ENCODE measurements at places on chromosomes 2 and 18.

DNA sequence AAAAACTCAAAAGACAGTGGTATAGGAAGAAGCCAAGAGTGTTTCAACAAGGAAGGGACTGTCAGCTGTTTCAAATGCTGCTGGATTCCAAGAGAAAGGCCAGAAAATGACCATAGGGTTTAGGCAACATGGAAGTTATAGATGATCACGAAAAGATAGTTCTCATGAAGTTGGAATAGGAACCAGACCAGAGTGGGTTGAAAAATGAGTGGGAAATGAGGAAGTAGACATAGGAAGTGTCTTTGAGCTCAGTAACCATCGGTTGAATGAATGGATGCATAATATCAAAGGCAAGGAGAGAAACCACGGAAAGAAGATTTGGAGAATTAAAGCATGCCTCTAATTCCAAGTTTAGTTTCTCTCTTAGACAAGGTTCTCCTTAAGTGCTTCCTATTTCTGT is 1.3 kb downstream of the NCAPH start:
- DNase-seq: no peak

DNA sequence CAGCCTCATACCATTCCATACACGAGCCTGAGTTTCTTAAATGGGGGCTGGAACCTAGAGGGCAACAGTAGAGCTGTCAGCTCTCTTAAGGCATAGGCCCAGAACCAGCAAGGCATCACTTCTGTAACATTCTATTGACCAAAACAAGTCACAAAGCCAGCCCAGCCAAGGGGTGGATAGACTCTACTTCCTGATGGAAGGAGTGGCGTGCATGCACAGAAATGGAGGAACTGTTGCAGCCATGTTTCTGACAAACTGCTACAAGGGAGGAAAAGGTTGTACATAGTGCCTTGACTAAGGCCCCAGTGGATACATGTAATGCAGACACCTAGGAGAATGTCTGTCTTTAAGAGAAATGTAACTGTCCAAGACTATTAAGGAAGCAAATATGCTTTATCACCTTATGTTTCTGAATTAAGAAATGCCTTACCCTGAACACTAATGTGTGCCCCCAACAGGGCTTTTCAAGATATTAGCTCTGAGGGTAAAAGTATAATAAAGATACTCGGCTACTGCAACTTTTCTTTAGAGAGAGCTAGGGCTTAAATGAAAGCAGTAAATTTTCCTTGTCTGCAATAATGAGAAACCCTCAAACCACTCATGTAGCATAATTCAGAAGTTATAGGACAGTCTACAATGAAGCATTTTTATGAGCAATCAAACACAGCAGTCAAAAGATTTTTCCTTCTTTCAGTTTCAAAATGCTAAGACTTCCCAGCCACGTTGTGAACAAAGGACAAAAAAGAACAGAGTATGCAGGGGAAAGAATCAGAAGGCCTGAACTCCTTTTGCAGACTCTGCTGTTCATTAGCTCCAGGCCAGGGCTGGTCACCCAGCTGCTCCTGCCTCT is 35.1 kb upstream of the CDC42EP3 start:
- no peak for DNase-seq

GRCh38 chr2:150133623-150134022 is 353.8 kb downstream of the RND3 start:
- peak; percentile 61 for DNase-seq

- peak; percentile 79 for DNase-seq
These were observed 217.6 kb upstream of the SIX3 start for GRCh38 chr2:44723921-44724320.

GRCh38 chr2:156320486-156321098 is 11.9 kb downstream of the NR4A2 start:
- peak; percentile 85 for DNase-seq

GRCh38 chr18:57841568-57841967 is 38.5 kb upstream of the ATP8B1 start:
- DNase-seq: no peak

- DNase-seq: peak; percentile 75
These were observed 1.1 kb upstream of the KCTD1 start for GRCh38 chr18:26549263-26550094.

- DNase-seq: no peak
These were observed 1070.2 kb upstream of the NXPH2 start for GRCh38 chr2:139850254-139850890.

- no peak for DNase-seq
These were observed 54.7 kb downstream of the UGGT1 start for GRCh38 chr2:128145651-128146050.

- DNase-seq: no peak
These were observed 14.7 kb downstream of the ROCK2 start for GRCh38 chr2:11329776-11330175.

GRCh38 chr2:237919593-237919992 is 47.2 kb upstream of the UBE2F start:
- DNase-seq: no peak

GRCh38 chr2:200042944-200043343 is 87.6 kb downstream of the MAIP1 start:
- no peak for DNase-seq

DNA sequence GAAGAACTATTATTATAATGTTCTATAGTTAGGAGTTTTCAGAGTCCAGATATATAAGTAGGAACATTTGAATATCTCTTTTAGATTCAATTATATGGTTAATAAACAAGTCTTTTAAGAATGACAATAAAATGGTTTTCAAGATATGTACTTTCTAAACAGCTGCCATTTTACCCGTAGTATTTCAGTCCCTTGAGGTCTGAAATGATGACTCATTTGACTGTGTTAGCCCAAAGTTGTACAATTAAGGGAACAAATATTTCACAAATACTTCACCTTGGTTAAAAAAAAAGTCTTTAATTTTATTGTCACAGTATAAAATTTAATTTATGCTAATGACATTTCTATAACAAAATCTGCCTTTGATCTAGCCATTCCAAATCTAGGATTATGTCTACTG is 91.6 kb upstream of the TANK start:
- DNase-seq: no peak

DNA sequence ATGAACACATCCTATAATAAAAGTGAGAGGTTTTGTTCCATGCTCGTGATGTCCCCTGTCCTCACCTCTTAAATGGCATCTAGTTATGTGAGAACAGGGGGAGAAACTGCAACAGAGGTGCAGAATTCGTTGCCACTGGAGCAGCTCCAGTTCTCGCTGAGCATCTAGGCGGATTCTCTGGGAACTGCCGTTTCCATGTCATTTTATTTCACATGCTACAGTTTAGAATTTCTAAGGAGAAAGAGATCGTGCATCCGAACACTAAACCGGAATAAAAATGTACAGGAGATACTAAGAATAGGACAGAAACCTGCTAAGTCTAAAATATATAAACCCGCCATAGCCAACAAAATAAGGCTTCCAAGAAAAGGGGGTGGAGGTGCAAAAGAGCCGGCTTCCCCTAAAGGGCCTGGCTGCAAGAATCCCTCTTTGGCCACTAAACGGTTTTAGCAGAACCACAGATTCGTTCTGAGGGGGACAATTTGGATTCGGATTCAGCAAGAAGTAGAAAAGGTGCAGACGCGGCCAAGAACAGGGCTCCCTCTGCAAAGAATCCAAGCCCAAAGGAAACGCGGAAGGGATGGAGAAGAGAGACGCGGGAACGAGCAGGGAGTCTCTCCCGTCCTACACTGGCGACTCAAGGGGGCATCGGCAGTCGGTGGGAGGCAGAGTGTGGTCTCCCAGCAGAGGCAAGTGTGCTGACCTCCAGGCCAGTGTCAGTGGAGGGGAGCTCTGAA is 1.3 kb downstream of the TMEM163 start:
- DNase-seq: no peak

DNA sequence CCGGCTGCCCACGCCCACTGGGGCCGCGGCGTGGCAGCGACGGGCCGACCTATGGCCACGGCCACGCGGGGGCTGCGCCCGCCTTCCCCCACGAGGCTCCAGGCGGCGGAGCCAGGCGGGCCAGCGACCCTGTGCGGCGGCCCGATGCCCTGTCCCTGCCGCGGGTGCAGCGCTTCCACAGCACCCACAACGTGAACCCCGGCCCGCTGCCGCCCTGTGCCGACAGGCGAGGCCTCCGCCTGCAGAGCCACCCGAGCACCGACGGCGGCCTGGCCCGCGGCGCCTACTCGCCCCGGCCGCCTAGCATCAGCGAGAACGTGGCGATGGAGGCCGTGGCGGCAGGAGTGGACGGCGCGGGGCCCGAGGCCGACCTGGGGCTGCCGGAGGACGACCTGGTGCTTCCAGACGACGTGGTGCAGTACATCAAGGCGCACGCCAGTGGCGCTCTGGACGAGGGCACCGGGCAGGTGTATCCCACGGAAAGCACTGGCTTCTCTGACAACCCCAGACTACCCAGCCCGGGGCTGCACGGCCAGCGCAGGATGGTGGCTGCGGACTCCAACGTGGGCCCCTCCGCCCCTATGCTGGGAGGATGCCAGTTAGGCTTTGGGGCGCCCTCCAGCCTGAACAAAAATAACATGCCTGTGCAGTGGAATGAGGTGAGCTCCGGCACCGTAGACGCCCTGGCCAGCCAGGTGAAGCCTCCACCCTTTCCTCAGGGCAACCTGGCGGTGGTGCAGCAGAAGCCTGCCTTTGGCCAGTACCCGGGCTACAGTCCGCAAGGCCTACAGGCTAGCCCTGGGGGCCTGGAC is 253.2 kb downstream of the GLI2 start:
- DNase-seq: no peak

GRCh38 chr2:175957845-175958244 is 44.2 kb downstream of the LNPK start:
- peak; percentile 26 for DNase-seq

DNA sequence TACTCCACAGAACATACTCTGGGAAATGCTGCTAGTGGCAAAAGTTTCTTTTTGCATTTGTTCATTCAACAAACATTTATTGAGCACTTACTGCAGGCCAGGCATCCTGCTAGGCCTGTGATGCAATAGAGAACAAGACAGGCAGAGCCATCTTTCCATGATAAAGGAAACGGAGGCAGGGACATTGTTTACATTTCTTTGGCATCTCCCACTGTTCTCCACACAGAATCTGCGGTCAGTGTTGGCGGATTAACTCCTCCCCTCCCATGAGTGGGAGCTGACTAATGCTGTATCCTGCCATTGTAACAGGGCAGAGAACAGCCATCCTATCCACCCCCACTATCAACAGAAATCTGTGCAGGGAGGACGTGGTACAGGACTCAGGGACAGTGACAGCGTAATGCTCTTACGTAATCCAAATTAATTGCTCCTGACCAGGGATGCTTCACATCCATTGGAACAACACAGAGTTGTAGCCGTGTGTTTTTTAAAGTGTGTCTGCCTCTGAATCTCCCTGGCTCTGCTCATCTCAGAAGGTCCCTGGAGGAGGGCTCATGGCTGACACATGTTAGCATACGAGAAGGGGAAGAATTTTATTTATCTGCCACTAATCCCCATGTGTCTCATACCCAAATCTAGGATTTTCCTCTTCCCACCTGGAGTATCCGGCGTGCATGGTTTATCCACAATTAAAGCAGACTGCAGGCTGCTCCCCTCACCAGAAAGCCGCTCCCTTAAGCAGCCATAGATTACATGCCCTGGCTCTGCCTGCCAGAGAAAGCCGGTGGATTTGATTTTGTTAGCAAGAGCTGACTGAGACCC is 32.3 kb downstream of the STEAP3 start:
- peak; percentile 79 for DNase-seq

DNA sequence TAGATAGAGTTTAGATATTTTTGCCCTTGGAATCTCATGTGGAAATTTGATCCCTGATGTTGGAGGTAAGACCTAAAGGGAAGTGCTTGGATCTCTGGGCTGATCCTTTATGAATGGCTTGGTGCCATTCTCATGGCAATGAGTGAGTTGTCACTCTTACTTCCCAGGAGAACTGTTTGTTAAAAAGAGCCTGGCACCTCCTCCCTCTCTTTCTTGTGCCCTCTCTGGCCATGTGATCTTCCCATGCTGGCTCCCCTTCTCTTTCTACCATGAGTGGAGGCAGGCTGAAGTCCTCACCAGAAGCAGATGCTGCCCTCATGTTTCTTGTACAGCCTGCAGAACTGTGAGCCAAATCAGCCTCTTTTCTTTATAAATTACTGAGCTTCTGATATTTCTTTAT is 276.9 kb downstream of the ZNF804A start:
- DNase-seq: no peak

- peak; percentile 71 for DNase-seq
These were observed 103.3 kb downstream of the EXOC6B start for GRCh38 chr2:72722492-72723070.

GRCh38 chr2:206083602-206084438 is 2.2 kb downstream of the INO80D start:
- DNase-seq: peak; percentile 91

GRCh38 chr2:85511008-85511811 is 27.8 kb upstream of the MAT2A start:
- no peak for DNase-seq

DNA sequence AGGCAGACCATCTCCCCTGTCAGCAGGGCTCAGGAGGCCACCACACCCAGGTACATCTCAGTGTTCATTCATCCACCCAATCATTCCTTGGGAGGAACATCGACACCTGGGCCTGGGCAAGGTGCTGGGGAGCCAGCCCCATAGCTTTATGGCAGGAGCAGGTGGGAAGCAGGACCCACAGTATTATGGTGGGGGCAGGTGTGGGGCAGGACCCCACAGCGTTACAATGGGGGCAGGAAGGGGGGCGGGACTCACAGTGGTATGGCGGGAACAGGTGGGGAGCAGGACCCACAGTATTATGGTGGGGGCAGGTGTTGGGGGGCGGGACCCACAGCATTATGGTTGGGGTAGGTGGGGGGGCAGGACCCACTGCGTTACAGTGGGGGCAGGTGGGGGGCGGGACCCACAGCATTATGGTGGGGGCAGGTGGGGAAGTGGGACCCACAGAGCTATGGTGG is 128.9 kb upstream of the HS6ST1 start:
- no peak for DNase-seq

GRCh38 chr2:173442542-173442941 is 87.9 kb downstream of the CDCA7 start:
- DNase-seq: no peak

GRCh38 chr2:204240961-204241360 is 304.3 kb upstream of the PARD3B start:
- DNase-seq: no peak

- DNase-seq: peak; percentile 44
These were observed 14.7 kb upstream of the MRPL33 start for GRCh38 chr2:27756544-27757498.

- DNase-seq: no peak
These were observed 8.5 kb downstream of the STAM2 start for GRCh38 chr2:152167065-152167464.

- DNase-seq: no peak
These were observed 262.6 kb upstream of the HDAC4 start for GRCh38 chr2:239663364-239663924.

All from mesendoderm (in vitro differentiated cells).